ACHN (cell line): ENCODE measurements at places on chromosomes 5 and 9.

DNA sequence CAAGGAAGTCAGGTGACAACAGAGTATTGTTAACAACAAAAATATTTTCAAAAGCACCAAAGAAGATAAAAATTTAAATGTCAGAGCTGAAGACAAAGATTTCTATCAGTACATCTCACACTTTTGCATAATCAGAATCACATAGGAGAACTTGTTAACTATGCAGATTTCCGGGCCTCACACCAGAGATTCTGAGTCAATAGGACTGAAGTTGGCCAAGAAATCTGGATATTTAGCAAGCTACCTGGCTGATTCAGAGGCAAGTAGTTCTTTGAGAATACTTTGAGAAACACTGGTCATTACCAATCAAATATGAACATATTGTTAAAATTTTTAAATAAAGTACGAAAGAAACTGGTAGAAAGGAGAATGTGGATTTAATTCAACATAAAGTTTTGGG, 80.5 kb upstream of the GLIS3 start:
- DNase-seq: no peak

GRCh38 chr5:40615586-40616170, 64.0 kb upstream of the PTGER4 start:
- DNase-seq: no peak

DNA sequence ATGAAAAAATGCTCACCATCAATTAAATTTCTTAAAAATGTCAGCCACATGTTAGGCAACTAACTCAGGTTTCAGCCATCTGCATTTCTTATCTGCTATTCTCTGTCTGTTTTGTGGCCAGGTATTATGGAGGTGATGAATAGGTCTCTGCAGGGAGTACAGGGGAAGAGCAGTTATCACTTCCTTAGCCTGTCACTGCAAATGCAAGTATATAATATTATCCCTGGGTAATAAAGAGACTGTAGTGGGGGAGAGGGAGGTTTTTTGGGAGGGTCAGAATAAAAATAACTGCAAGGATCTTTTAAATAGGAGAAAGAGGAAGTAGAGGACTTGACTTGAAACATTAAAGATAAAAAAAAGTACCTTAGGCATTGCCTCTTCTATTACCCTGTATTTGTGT, 49.6 kb upstream of the PTGER4 start:
- no peak for DNase-seq

DNA sequence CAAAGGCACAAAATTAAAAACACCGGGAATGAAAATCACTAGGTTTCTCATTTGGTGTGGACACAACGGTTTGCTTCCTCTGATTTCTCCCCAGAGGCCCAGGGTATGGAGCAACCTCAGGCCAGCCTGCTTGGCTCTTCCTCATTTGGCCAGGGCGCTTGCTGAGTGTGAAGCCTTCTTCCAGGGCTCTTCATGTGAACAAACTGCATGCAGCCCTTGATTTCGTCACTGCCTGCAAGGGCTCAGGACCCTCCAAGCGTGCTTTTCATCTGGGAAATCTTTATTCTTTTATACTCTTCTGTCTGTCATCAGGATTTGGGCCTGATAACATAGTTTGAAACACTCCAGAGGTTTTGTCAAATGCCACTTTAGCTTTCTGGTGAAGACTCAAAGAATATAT, 122.6 kb upstream of the KLF4 start:
- no peak for DNase-seq

DNA sequence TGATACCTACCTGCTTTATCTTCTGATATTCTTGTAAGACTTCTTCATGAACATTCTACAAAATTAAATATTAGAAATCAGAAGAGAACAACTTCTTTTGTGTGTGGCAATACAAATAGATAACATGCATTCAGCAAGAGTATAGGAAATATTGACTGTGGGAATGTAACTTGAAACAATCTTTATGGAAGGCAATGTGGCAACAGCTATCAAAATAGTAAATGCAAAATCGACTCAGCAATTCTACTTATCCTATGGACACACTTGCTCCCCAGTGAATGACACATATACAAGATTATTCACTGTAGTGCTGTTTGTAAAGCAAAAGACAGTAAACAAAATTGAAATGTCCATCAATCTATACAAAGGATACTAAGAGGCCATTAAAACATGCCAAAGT, 66.5 kb upstream of the GLRX start:
- DNase-seq: no peak

GRCh38 chr5:3006961-3007551, 255.6 kb upstream of the IRX2 start:
- no peak for DNase-seq

DNA sequence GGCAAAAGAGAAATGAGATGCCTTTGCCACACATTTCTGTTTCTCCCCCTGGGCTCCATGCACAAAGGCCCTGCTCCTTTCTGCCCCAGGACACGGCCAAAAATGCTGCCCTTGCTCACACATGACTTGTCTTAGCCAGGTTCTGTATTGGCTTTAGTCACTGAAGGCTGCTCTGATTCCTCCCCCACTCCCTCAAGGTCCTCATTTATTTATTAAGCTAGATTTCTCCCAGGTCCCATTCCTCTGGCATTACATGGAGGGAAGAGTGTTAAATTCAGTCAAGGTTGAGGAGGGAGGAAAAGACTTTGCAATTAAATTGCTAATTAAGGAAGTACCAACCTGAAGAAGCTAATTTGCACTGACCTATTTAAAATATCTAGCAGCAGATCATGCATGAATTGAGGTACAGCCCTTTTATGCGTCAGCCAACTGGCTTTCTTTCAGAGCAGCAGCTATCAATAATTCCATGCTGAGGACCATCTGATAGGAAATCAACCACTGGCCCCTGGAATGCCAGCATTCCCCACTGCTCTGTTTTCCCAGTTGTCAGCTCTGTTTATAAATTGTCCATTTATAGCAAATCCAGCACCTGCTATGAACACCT, 81.2 kb upstream of the MAP3K1 start:
- DNase-seq: no peak

GRCh38 chr5:147303976-147304375, 69.2 kb downstream of the STK32A start:
- peak; percentile 7 for DNase-seq

GRCh38 chr9:108727580-108728111, 128.1 kb downstream of the ACTL7B start:
- DNase-seq: no peak
